ENCODE measurements at places on chromosomes 6 and 20.

DNA sequence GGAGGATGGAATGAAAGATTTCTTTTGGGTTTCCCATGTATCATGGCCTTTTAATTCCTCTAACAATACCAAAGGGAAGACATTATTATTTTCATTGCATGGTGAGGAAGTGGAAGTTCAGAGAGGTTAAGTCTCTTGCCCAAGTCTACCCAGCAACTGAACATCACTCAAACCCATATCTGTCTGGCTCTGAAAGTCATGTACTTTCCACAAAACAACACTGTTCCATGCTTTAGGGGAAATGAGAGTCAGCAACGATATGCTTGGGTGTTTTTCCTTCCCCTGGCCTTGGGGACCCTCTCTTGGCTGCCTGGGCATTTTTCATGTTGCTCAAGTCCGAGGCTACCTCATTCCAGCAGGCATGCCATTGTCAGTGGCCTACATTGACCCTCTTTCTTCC, 118.8 kb downstream of the ADTRP start:
- DNase-seq, result no peak

GRCh38 chr20:1600736-1601135, 19.1 kb downstream of the SIRPB1 start:
- no peak for DNase-seq

GRCh38 chr6:125612345-125612846, 137.0 kb upstream of the HEY2 start:
- DNase-seq, result no peak

GRCh38 chr6:136225496-136225895, 24.6 kb downstream of the MTFR2 start:
- no peak for DNase-seq

- DNase-seq, result no peak
Measured at GRCh38 chr6:4567141-4567540, 209.1 kb upstream of the CDYL start.

DNA sequence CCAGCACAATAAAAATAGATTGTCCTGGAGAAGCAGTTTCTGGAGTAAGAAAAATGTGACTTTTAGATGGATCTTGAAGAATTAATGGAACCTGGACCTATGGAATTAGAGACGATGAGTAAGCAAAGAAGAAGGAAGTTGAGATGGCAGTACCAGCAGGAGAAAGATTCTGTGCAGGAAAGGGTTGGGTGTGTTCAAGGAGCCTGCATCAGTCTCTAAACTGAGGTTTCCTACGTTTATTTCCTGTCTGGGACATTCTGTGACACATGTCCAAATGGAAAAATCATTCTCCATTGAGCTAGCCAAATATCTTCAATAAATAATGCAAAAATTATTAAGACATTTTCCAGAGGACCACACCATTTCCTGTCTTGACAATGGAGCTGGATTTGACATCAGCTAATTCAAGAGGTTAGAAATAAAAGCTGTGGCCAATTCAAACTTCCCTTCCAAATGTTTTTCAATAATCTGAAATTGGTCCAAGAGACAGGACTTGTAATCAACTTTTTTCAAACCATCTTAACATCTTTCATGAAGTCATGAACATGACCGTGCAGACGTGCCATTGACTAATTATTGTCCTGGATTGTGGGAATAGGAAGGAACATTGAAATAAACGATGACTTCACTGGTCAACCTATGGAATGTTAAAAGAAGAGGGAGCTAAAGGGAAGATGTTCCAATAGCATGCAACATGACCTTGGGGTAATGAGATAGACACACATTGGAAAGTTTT, 198.3 kb downstream of the ZNF217 start:
- DNase-seq, result no peak

DNA sequence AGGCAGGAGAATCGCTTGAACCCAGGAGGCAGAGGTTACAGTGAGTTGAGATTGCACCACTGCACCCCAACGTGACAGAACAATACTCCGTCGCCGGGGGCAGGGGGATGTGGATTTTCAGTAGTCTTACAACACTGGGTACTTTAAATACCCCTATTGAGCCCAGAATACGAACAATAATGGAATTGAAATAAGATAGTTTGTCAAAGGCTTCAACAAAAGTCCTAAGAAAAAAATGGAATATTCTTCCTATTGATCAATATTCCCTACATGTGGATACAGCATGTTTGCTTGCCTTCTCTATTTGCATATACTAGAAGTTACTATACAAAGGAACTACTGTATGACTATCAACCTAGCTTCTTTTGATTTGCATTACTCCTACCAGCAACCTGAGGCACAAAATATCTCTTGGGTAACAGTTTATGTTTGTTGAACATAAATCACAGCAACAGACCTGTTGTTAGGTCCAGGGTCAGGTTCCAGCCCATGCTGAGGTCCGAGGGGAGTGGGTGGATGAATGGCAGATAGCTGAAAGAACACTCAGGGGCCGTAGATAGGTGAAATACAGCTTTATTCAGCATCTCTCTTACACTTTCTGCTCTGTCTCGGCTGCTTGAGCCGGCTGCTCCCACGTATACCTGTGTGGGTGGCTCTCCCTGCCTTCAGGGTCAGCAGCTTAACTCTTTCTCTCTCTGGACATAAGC, 23.8 kb downstream of the MAN1A1 start:
- no peak for DNase-seq

DNA sequence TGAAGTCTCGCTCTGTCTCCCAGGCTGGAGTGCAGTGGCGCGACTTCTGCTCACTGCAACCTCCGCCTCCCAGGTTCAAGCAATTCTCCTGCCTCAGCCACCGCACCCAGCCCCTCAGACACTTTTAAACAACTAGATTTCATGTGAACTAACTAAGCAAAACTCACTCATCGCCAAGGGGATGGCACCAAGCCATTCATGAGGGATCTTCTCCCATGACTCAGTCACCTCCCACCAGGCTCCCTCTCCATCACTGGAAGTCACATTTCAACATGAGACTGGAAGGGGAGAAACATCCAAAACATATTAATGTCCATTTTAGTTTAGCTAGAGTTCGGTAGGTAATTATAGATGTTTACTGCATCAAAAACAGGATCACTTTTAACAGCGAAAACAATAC, 95.9 kb upstream of the PRL start:
- DNase-seq, result no peak

DNA sequence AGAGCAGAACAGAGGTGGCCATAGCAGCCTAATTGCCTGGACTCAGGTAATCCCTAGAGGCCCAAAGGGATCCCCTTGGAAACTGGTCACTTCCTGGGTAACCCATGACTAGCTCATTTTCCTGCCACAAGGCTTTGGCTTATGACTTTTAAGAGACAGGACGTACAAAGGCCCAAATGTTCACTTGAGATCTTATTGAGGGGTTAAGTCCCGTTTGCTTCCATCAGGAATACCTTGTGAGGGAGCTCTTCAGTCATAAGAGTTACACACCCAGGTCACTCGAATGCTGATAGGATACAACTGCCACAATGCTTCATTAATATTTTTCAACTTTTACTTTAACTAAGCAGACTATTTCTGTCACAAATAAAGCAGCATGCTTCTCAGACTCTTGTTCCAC, 51.7 kb downstream of the TMEM170B start:
- no peak for DNase-seq

DNA sequence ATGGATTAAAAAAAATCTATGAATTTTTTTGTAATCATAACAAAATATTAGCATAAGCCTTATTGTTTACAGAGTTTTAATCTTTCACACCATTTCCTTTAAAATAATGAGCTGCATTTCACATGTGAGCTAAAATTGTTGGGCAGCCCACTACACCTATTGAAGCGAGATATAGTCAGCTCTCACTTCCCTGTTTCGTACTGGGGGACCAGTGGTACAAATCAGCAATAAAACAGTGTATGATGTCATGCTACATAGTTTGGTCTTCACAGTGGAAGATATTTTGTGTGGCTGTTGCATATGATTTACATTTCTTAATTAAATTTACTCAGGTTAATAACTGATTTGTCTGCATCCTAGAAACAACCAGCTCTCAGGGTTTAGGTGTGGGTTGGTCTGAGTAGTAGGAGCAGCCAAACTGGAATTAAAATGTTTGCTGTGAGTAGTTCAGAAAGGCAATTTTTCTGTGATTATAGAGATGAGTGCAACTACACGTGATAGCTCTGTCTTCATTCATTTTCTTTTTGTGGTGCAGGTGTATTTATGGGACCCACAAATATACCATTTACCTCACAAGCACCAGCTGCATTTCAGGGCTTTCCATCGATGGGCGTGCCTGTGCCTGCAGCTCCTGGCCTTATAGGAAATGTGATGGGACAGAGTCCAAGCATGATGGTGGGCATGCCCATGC, 99.3 kb downstream of the B3GAT2 start:
- DNase-seq, result no peak

DNA sequence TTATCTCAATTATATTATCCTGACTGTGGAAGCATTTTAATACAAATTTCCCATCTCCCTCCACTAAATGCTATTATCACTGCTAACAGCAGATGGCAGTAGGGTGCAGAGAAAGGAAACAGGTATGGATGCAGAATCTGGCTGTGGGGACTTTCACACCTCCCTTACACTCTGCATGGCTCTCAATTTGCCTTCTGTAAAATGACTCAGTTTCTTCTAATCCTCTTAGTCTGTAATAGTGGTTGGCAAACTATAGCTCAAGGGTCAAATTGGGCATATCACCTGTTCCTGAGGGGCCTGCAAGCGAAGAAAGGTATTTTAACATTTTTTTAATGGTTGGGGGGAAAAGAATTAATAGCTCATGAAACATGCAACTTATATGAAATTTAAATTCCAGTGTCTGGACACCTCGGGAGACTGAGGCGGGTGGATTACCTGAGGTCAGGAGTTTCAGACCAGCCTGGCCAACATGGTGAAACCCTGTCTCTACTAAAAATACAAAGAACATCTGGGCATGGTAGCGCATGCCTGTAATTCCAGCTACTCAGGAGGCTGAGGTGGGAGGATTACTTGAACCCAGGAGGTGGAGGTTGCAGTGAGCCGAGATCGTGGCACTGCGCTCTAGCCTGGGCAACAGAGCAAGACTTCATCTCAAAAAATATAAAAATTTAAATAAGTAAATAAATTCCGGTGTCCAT, 83.5 kb downstream of the ZMYND8 start:
- peak; percentile 23 for DNase-seq

DNA sequence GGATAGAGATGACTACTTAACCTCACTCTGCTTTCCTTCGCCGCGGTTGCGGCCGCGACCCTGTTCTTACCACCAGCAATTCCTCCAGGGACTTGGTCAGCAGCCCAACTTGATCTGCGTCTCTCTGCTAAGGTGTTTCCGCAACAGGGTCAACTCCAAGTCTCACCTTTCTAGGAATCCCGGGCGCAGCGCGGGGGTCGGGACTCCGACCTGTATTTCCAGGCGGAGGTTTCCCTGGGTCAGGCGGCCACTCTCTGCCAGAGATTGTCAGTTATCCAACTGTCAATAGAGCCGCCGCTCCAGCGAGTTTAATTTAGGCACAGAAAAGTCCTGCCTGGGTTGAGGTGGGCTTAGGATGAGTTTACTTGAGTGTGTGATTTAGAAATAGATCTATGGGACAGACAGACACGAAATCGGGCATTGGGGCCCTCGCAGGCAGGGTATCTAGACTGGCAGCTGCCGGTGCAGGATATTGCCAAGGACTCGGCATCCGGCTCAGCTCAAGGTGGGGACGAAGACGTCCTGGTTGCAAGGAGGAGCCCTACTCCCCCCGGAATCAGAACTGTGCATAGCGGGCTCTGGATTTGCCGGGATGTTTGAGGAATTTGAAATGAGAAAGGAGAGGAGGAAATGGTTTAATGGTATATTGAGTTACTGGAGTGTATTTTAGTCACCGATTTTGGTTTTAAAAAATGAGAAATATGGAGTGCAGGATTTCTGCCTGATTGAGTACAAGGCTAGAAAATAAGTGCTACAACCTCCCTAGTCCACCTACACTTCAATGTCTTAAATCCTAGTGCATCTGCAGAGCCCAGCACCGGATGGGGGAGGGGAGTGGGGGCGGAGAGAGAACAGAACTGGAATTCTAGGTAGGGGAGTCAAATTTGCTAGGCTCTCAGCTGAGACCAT, 23.7 kb downstream of the POM121L2 start:
- no peak for DNase-seq

DNA sequence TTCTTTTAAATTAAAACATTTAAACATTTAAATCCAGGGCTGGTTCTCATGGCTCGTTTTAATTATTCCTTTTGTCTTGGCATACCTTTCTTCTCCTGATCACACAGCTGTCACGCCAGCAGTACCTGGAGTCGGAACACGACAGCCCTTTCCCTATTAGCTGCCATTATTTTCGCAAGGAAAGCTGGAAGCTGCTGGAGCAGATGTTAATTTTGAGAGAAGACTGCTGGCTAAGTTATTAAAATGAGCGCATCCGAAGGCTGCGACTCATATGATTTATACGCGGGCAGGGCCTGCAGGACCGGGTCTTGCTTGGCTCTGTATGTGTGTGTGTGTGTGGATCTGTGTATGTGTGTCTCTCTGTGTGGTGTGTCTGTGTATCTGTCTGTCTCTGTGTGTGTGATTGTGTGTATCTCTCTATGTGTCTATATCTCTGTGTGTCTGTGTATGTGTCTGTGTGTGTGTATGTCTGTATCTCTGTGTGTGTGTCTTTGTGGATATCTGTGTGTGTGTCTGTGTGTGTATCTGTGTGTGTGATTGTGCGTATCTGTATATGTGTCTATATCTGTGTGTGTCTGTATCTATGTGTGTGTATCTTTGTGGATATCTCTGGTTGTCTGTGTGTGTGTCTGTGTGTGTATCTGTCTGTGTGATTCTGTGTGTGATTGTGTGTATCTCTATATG, 191.5 kb downstream of the CDH4 start:
- DNase-seq, result no peak

DNA sequence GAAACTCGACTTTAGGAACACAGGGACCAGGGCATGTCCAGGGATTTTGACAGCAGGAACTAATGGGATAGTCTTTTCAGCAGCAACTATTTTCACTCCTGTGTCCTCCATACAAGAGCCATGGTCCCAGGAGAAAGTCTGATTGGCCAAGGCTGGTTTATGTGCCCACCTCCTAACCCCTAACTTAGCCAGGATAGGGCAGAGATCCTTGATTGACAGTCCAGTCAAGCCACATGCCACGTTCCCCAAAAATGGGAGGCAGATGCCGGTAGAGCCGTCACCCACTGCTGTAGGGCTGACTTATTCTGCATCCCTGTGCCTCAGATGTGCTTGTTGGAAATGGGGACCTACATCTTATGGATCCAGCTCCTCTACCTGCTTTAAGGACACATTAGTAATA, 22.3 kb downstream of the SLC2A10 start:
- DNase-seq, result no peak

DNA sequence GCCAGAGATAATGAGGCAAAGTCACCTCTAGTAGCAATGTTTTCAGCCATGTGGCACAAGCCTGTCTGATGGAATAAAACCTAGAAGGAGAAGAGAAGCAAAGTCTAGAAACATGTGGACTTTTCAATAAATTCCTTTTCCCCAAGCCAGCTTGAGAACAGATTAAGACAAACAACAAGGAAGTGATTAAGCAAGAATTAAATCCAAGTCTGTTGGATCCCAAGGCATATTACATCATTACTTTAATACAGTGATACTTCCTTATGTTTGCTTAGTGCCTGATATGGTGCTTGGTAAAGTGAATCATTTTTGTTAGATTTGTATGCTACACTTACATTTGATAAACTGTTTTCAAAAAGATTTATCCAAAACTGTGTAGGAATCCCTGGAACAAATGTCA, 260.3 kb upstream of the FAM83B start:
- no peak for DNase-seq

- DNase-seq, result no peak
Measured at GRCh38 chr6:105794239-105794638, 291.9 kb upstream of the PRDM1 start.

- no peak for DNase-seq
Measured at GRCh38 chr20:48795732-48796131, 32.1 kb downstream of the PREX1 start.

- no peak for DNase-seq
Measured at GRCh38 chr6:89281779-89282246, 33.3 kb downstream of the GABRR2 start.
